ENCODE measurements at places on chromosomes 16 and 17.
A peak's percentile ranks its signal among the peaks of the same experiment; 100 is the strongest.

DNA sequence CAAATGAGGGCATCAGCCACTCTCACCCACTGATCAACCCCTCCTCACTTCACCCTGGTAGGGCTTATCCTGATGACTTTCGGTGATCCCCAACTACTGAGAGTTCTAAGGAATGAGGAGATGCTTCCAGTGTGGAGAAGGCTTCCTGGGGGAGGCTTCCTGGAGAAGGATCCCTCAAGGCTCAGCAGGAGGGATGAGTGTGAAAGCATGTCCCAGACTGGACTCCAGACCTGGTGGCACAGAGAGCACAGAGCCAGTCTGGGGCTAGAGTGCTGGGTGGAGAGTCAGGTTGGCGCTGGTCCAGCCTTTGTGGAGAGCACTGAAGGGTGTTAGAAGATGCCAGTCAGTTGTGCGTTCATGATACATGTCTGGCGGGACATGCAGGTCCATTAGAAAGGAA, 53.7 kb downstream of the PLD6 start:
- no peak for DNase-seq

- no peak for DNase-seq
Measured at GRCh38 chr17:49976163-49976827, 7.3 kb downstream of the DLX4 start.

GRCh38 chr16:70778901-70779309, 22.1 kb downstream of the VAC14 start:
- no peak for DNase-seq

DNA sequence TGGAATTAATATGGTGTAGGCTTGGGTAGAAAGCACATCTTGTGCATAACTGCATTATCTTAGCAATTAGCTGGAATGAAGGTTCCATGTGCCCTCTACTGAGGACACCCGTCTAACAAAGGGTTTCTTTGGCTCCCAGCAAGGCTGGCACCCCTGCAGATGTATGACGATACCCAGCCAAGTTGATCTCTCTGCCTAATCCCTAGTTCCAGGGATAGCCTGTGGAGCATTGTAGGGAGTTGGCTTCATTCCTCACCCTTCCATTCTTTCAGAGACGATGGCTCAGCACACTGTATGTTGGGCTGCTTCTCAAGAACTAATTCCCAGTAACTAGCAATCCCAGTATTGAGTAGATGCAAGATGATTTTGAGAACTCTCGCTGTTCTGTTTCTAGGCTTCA, 182.5 kb downstream of the SNX29 start:
- no peak for DNase-seq

DNA sequence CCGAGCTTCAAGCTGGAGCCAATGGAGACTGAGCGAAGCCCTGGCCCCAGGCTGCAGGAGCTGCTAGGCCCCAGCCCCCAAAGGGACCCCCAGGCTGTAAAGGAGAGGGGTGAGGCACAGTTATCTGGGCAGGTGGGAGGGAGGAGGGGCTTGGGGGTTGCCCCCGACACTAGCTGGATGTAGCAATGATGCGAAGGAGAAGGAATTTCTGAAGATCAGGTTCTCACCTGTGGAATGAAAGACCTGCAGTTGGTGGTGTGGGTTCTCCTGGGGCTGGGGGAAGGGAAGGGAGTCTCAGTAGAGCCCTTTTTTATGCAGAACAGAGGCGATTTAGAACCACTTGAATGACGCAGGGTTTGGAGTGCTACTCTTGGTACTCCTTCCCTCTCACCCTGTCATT, 1.8 kb downstream of the ZNF263 start:
- no peak for DNase-seq

DNA sequence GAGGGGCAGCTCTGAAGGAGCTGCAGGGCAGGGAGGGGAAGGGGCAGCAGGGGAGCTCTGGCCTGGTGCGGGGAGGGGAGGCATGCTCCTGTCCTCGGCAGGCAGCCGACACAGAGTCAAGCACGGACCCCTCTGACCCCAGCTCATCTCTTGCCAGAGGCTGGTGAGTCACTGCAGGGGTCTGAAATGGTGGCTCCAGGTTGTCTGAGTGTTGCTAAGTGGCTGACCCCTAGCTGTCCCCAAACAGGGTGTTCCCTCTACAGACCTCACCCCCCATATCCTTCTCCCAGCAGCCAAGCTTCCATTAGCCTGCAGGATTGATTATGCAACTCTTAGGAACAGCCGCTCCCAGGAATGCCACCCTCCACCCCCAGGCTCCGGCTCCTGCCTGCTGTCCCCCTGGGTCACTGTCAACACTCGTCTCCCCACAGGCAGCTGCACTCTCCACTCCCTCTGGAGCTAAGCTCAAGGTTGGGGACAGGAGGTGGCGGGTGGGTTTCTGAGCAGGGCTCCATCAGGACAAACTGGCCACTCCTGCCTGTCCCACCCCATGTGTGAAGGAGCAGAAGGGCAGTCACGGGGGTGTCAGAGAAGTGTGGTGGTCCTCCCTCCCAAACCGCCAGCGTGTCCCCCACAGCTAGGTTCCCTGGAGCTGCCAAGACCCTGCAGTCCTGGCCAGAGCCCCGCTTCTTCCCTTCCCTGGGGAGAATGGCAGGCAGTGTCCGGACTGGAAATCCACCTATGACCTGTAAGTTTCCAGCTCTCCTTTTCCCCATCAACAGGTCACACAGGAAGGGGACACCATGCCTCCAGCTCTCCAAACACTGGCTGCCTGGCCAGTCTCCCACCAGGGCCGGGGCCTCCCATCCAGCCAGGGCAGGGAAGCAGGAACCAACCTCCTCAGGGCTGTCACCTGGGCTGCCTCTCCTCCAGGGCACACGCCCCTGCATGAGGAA, 1.0 kb downstream of the MYLK3 start:
- no peak for DNase-seq

- DNase-seq: no peak
Measured at GRCh38 chr16:4109250-4109736, 6.9 kb downstream of the ADCY9 start.

DNA sequence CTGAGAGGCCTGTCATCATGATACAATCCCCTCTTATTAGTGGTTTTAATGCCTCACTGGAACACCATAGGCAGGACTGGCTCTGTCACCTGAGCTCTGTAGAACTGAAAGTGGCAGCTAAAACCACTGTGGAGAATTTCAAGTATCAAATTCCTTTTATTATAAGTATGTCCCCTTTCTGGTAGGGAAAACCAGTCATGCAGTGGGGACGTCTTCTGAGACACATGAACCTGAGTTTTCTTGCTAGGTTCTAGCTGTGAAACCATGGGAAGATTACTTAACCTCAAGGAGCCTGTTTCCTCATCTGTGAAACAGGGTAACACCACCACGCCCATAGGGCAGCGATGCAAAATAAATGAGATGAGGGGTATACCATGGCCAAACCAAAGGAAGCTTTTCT, 4.7 kb downstream of the VAC14 start:
- DNase-seq: no peak

DNA sequence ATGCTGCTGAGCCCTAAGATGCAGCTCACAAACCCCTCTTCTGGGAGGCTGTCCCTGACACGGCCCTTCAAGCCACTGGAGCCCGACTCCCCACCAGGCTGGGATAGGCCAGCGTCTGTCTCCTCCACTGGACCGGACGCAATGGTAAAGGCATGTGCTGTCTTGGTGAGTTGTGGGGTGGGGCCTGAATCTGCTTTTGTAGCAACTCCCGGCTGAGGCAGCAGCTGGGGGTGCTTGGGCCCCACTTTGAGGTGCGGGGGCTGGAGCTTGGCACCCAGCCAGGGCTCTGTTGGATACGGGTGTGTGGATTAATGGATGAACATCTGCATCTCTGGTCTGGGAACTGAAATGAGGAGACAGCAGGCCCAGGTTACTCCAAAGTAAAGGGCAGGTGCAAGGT, 3.5 kb upstream of the NLRC3 start:
- no peak for DNase-seq

- DNase-seq: no peak
Measured at GRCh38 chr16:49924078-49924477, 68.2 kb upstream of the ZNF423 start.

- no peak for DNase-seq
Measured at GRCh38 chr16:19359556-19359955, 58.1 kb upstream of the TMC5 start.

GRCh38 chr17:62110923-62111484, 45.9 kb upstream of the MED13 start:
- DNase-seq: no peak

GRCh38 chr17:32998111-32998886, 6.7 kb downstream of the SPACA3 start:
- peak; percentile 71 for DNase-seq

GRCh38 chr17:73393962-73394361, 82.2 kb upstream of the CDC42EP4 start:
- no peak for DNase-seq

DNA sequence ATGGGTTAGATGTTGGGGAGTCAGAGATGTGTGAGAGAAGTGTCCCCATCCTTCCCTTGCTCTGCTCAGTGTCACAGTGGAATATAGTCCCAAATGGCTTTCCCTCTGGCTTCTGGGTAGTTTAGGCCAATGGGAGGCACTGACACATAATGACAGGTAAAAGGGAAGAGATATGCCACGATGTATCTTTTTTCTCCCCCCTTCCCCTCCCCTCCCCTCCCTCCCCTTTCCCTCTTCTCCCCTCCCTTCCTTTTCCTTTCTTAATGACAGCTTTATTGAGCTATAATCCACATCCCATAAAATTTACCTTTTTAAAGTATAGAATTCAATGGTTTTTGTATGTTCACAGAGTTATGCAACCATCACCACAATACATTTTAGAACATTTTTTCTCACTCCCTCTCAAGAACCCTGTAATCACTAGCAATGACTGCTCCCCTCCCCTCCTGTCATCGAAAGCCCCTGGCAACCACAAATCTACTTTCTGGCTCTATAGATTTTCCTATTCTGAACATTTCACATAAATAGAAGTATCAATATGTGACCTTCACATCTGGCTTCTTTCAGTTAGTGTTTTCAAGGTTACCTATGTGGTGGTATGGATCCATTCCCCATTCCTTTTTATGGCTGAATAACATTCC, 617 bp upstream of the CCR7 start:
- DNase-seq: no peak

GRCh38 chr16:79651363-79651762, 50.8 kb upstream of the MAF start:
- DNase-seq: no peak

DNA sequence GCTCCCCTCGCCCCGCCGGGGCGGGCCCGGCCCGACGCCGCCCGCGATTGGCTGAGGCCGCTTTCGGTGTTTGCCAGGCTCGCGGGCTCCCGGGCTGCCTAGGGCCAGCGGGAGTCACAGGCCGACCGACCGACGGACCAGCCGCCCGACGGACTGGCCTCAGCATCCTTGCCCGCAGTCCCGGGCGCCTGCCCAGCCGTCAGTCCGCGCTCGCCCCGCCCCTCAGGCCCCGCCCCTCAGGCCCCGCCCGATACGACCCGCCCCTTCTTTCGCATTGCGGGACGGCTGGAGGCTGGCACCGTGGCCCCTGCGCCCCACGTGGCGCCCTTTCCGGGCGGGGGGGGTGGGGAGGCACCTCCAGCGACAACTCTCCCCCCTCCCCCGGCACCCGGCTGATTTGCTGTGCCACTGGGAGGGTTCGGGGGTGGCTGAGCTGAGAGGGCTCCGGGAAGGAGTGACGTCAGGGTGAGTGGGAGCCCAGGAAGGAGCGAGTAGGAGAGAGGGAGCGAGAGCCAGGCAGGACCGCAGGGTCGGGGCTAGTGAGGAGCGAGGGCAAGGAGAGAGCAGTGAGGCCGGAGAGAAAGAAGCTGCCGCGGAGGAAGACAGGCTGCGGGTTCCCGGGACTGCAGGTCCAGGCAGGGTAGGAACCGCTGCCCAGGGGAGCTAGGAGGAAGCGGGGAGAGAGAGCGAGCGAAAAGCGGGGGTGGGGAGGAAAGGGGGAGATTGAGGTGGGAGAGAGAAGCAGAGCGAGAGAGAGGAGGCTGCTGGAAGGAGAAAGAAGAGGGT, at the start of gene ASPHD1:
Gene ASPHD1 (plus strand): TSS at position 387 of the 786 bp plus-strand sequence. CDS start 484 bp downstream, outside the sequence.
- peak; percentile 69 for DNase-seq

DNA sequence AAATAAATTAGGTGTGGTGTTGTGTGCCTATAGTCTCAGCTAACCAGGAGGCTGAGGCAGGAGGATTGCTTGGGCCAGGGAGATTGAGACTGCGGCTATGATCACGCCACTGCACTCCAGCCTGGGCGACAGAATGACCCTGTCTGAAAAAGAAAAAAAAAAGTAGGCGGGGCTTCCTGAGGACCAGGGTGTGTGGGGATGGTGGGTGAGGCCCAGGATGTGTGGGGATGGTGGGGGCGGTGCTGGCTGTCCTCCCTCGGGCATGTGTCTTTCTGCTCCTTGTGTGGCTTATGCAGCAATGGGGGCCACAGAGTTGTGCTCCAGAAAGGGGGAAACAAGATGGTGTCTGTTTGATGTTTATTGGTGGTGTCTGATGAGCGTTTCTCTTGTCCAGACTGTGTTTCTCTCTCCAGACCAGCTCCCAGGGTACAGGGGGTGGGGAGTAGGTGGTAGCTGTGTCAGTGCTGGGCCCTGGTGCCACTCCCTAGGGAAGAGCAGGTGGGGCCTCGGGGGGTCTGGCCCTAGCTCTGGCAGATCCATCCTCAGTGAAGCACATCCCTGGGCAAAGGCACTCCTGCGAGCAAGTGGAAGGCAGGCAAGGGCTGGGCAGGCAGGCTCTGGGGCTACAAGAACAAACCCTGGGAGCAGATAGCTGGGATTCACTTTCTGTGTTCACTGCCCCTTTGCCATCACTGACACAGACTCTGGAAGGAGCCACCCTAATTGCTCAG, 2.3 kb downstream of the LCAT start:
- DNase-seq: no peak

GRCh38 chr16:76835339-76835738, 355.7 kb upstream of the MON1B start:
- DNase-seq: no peak

DNA sequence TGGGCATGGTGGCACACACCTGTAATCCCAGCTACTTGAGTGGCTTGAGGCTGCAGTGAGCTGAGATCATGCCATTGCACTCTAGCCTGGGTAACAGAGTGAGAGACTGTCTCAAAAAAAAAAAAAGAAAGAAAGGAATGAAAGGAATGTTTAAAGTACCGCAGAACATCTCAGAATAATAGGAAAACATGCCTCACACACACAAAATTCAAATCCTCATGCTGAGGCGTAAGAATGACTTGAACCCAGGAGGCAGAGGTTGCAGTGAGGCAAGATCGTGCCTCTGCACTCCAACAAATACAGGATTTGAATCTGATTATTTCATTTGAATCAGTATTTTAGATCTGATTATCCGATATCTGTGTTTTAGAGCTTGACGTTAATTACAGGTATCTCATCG, 21.3 kb upstream of the GAA start:
- DNase-seq: no peak

GRCh38 chr16:26433807-26434206, 632.9 kb upstream of the C16orf82 start:
- no peak for DNase-seq

GRCh38 chr17:63289931-63290330, 156.2 kb downstream of the CYB561 start:
- no peak for DNase-seq

GRCh38 chr16:1308036-1308976, 1.1 kb upstream of the UBE2I start:
- DNase-seq: no peak
